ENCODE measurements at places on chromosomes 2 and 18.

DNA sequence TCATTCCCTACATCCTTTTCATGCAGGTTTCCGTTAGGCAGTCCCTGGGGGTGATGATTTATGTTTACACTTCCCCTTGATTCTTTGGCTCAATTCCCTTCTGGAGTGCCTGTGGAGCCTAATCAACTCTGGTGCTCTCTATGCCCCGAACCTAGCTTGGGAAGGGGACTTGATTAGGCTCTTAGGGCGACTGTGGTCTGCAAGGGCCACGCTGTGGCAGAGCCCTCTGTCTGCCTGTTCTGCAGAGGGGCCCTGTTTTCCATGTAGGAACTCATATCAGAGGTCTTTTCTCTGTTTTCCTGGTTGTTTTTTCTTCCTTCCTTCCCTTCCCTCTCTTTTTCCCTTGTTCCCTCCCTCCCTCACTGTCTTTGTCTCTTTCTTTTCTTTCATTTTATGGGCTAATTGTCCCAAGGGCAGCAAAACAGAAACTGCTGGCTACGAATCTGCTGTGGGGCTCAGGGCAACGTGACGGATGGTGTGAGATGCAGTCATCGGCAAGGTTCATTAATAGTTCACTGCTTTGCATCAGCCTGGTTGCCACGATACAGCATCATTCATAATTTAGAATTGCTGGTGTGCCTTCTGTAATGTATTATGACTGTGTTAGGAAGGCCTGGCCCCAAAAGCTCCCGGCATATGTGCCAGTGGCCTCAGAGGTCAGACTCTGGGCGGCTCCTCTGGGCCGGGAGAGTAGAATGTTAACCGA, 134.5 kb downstream of the NAPG start:
- peaks cover 4% of the 10 kb centered on the region for H3K27me3 ChIP-seq
- peaks cover 2% of the 10 kb centered on the region for H3K4me1 ChIP-seq
- no peak overlapping the region for H3K27ac ChIP-seq
- DNase-seq = no peak

- peaks cover 2% of the 10 kb centered on the region for H3K4me1 ChIP-seq
- no peak for DNase-seq
- H3K27me3 ChIP-seq = no peaks in the 10 kb centered on the region
- no peak overlapping the region for H3K4me3 ChIP-seq
These were observed 12.7 kb downstream of the CNDP2 start for GRCh38 chr18:74508821-74509225.

DNA sequence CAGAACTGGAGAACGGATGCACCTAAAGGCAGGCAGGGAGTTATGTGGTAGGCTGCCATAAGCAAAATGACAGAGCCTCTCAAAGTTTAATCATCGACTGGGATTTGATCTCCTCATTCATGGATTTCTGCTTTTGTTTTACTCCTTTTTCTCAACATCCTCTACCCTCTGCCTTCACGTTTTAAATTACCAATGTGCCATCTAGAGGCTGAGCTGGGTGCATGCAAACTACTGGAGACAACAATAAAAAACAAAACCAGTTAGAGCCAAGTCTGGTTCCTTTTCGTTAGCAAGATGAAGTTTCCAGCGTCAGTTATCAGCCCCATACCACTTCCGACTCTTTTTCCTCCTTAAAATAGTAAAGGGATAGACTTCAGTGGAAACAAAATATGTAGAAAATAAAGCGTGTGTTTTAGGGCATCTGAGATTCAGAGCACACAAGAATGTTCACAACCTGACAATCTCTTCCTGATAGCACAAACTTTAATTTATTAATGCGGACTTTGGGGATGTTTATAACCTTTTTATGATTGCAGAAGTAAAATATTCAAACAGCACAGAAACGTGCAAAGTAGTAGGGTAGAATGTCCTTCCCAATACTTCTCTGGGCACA, 117.0 kb downstream of the LAMA1 start:
- no peaks in the 10 kb centered on the region for H3K36me3 ChIP-seq
- no peaks in the 10 kb centered on the region for H3K27me3 ChIP-seq
- H3K27ac ChIP-seq = no peak overlapping the region
- no peaks in the 10 kb centered on the region for H3K4me1 ChIP-seq

- H3K4me3 ChIP-seq = no peak overlapping the region
- no peak overlapping the region for H3K27ac ChIP-seq
- DNase-seq = no peak
- H3K36me3 ChIP-seq = no peaks in the 10 kb centered on the region
- peaks cover 13% of the 10 kb centered on the region for H3K4me1 ChIP-seq
These were observed 56.9 kb downstream of the SETBP1 start for GRCh38 chr18:44737623-44738022.

DNA sequence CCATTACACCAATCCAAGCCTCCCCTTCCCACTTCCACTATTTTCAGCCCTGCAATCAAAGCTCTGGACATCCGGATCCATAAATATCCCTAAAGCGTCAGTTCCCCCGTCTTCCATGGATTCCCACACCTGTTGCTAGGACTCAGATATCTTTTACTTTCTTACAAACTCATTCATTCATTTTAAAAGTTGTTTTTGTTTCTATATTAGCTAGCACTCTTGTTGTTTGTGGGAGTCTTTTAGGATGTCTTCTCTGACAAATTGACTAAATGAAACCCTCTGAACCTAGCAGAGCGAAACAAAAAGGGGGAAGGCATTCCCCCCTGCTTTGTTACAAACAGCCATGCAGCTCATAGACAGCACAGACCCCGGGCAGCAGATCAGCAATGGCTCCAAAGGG, 9.0 kb upstream of the NBAS start:
- no peak for DNase-seq
- no peaks in the 10 kb centered on the region for H3K4me1 ChIP-seq
- peaks cover 8% of the 10 kb centered on the region for H3K27me3 ChIP-seq

DNA sequence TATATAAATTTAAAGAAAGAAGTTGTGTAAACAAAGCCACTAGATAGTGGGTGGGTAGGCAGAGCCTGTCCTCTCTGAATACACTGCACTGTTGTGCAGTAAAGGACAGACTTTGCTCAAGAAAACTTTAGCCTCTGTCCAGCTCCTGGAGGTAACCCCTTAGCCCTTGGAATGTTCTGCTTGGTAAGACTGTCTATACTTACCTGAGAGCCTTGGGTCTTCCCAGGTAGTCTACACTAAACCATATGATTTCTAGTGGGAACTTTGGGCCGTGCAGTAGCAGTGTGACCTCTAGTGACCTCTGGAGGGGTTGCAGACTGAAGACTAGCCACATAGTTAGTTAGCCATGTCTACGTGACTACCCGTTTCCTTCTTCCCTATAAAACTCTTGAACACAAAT, 678.3 kb upstream of the NRXN1 start:
- H3K4me3 ChIP-seq = no peak overlapping the region
- no peak overlapping the region for H3K27ac ChIP-seq
- H3K36me3 ChIP-seq = no peaks in the 10 kb centered on the region
- no peaks in the 10 kb centered on the region for H3K4me1 ChIP-seq
- DNase-seq = no peak
- no peaks in the 10 kb centered on the region for H3K27me3 ChIP-seq

DNA sequence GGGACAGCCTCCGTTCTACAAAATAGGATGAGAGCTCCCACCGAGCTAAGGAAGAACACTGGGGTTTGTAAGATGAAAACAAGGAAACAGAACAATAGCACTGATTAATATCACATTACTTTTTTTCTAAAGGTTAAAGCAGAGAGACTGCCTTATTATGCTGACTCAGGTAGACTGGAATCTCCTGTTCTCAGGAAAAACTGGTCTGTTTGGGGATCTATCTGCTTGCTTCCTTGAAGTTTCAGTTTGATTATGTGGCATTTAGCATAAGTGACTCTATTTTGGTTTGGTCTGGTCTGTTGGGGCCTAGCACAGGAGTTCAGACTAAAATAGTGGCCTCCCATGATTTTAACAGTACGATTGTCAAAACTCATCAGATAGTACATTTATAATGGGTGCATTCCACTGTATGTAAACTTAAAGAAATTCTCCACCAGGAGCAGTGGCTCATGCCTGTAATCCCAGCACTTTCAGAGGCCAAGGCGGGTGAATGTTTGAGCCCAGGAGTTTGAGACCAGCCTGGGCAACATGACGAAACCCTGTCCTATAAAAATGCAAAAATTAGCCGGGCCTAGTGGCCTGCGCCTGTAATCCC, 64.1 kb upstream of the NDUFV2 start:
- H3K4me3 ChIP-seq = no peak overlapping the region
- H3K27ac ChIP-seq = no peak overlapping the region
- DNase-seq = no peak
- no peaks in the 10 kb centered on the region for H3K36me3 ChIP-seq
- peaks cover 4% of the 10 kb centered on the region for H3K27me3 ChIP-seq

GRCh38 chr18:41965634-41966255, 10.7 kb downstream of the PIK3C3 start:
- H3K4me3 ChIP-seq = no peak overlapping the region
- no peak overlapping the region for H3K27ac ChIP-seq
- peaks cover 32% of the 10 kb centered on the region for H3K36me3 ChIP-seq
